ENCODE measurements at places on chromosomes 7 and 10.

- DNase-seq = no peak
Observed at GRCh38 chr10:47042780-47043750, 131.8 kb downstream of the PTPN20 start.

- no peak for DNase-seq
Observed at GRCh38 chr7:47394216-47394615, 187.7 kb downstream of the TNS3 start.

- DNase-seq = no peak
Observed at GRCh38 chr10:22437620-22438588, 92.6 kb downstream of the SPAG6 start.

- peak; percentile 14 for DNase-seq
Observed at GRCh38 chr7:69739190-69739589, 140.9 kb downstream of the AUTS2 start.

DNA sequence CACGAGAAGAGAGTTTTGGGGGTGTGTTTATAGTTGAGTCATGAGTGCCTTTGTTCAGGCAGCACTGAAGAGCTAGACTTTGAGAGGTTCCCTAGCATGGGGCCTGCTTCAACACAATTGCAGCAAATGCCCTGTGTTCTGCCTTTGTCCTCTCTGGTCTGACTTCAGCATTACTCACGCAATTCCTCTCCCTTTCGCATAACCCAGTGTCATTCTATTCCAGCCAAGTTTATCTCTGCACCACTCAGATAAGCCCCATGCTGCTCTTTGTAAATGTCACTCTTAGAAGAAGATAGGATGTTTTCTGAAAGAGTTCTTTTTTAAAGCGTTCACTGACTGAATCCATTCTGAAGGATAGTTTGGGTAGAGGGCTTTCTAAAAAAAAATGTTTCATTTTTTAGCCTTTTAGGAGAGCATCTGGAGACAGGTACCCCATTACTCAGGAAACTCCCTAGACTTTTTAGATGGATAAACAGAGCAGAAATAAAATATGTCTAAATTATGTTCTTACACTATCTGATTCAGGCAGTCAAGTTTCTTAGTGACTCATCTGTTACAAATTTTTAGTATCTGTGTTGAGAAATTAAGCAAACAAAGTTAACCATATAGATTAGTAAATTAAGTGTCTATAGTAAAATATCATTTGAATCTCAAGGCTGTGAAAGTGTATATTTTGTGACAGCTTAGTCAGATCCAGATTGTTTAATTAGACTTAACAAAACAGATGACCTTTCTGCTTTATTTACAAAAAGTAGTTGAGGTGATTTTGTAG is 318.5 kb downstream of the GPR158 start:
- DNase-seq = peak; percentile 43
